ENCODE measurements at places on chromosomes 3 and 15.

- no peak for DNase-seq
Observed at GRCh38 chr3:66023738-66024385, 14.9 kb downstream of the MAGI1 start.

DNA sequence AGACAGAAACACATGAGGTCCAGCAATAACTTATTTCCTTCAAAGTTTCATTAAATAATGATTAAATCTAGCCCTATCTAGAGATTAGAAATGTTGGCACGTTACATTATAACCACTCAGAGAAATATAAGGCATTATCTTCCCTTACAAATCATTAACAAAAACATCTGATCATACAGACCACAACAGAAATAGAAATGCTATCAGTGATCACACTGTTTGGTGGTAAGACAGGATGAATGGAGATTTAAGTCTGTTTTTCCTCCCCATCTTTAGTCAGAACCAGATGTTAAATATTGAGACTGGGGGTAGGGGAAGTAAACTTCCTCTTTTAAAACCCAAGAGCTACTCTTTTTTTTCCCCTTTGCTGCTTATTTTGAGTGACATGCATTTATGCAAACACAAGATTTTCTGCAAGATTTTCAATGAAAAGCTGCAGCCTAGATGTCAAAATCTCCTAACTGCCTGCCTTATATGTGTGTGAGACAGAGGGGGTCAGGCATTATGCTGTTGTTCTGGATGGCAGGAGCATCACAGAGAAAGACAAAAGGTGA lies 70.4 kb downstream of the CBLB start:
- no peak for DNase-seq

DNA sequence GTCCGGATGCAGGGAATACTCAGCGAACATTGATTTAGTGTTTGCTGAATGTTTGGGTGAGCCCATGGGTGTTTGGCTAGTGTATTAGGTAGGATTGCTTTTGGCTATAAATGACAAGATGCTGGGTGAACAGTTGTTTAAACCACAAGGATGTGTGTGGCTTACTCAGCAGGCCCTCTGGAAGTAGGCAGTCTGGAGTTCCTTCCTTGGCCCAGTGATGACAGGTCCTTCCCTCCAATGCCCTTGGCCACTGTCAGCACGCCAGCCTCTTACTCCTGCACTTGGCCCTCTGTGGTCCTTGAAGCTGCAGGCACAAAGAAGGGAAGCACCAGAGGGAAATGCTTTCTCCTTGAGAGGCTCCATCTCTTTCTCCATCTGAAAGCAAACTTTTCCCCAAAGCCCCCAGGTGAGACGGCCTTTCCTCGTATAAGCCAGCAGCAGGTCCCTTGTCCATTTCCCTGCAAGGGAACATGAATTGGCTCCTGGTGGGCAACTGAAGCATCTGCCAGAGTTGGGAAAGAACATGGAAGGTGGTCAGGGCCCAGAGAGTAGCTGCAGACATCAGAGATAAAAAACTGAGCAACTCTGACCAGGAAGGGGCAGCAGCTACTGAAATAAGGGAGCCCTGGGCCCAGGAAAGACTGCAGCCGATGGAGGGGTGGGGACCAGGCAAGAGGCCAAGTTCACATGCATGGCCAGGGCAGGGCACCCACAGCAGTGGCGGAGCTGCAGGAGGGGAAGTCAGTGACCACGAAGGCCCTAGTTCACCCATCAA lies 105.0 kb downstream of the TPRA1 start:
- no peak for DNase-seq

DNA sequence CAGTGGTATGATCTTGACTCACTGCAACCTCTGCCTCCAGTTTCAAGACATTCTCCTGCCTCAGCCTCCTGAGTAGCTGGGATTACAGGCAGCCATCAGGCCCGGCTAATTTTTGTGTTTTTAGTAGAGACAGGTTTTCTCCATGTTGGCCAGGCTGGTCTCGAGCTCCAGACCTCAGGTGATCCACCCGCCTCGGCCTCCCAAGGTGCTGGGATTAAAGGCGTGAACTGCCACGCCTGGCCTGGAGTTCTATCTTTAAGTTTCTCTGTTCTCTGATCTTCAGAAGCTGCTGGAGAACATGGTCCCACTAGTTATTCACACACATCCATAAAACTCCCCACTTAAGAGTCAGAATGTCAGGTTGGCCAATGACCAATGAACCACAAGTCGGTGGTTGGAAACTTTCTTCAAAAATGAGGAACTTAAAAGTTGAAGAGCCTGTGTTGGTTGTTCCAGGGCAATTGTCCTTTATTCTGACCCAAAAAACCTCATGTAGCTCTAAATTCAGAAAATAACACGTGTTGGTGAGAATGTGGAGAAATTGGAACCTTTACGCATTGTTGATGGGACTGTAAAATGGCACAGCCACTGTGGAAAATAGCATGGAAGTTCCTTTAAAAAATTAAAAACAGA lies 55.9 kb upstream of the PIK3CB start:
- DNase-seq: no peak

DNA sequence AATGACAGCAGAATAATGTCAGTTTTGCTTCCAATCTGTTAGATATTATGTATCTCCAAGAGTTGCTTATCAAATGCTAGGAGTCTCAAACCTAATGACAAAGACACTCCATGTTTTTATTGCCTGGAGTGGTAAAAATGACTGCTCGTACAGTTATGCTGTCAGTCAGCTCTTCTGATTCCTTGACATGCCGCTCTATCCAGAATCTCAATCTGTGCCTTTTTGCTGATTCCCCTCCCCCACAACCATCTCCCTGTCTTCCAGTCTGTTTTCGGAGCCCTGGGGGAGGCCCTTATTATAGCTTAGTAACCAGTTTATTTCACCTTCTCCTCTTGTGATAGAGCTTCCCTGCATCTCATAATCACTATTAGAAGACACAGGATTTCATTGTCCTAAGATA lies 2.6 kb downstream of the MKRN2 start:
- no peak for DNase-seq

- DNase-seq: no peak
Observed at GRCh38 chr3:14280326-14280725, 101.7 kb downstream of the LSM3 start.

- no peak for DNase-seq
Observed at GRCh38 chr3:24168977-24169376, 223.9 kb downstream of the NR1D2 start.

GRCh38 chr3:135762188-135762856 lies 203.2 kb upstream of the PPP2R3A start:
- DNase-seq: peak; percentile 28

DNA sequence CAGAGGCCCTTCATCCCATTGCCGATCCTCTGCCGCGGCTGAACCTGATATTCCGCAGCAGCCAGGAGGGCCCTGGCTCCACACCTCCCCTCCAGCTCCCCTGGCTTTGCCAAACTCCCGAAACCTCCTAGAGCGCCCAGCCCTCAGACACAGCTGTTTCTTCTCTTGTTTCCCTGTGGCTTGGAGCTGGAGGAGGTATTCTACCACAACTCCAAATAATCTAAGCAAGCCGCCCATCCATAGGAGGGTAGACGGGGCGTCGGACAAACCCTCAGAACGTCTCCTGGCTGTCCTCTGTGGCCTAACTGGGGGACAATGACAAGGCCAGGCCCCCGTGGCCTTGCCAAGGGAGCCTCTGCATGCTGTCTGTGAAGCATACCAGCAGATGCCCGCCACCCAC lies 10.4 kb downstream of the PLA2G4D start:
- DNase-seq: no peak

GRCh38 chr3:135918600-135918999 lies 46.9 kb upstream of the PPP2R3A start:
- DNase-seq: no peak

GRCh38 chr3:48184299-48184698 lies 3.9 kb downstream of the CDC25A start:
- DNase-seq: no peak

- DNase-seq: no peak
Observed at GRCh38 chr3:9266716-9267115, 17.3 kb upstream of the SRGAP3 start.

DNA sequence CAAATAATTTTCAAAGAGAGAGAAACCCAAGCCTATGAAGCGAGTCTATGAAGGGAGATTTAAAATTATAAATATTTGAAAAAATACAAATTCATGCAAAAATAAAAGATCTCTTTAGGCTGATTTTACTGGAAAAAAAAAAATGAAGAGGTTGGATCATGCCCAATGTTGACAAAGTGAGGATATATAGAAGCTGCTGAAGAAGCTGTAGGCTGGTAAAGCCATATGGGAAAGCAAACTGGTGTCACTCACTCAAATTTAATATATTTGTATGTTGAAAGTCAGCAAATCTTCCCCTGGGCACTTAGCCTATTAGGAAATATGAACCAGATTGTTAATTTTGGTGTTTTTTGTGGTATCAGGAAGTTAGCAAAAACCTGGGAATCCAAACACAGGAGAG lies 61.8 kb upstream of the BCHE start:
- no peak for DNase-seq

DNA sequence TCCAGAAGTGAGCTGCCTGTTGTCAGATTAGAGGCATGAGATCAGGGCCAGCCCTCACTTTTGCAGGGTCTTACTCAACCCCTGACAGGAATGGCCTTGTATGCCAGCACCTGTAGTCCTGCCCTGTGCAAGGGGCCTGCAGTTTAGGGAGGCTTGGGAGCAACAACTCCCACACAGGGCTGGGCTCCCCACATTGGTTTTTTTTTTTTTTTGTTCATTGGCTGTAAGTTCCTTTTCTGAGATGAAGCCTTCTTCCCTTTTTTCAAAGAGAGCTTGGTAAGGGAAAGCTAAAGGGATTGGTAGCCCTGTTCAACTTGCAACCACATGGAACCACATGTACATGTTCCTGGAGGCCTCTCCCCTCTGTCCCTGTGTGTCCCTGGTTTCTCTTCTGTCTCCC lies 46.4 kb downstream of the TNFAIP8L3 start:
- DNase-seq: no peak

DNA sequence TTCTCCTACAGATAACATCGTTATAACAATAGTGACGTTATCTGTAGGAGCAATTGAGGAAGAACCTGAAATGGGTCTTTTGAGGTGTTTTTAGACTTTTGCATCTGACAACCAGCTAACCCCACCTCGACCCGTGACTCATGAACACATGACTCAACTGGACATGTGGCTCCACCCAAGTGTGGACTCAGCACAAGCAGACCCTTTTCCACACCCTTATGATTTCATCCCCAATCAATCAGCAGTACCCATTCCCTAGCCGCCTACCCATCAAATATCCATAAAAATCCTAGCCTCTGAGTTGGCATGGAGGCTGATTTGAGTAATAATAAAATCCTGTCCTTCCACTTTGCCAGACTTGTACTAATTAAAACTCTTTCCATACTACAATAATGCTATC lies 255.4 kb downstream of the ARPP21 start:
- no peak for DNase-seq

DNA sequence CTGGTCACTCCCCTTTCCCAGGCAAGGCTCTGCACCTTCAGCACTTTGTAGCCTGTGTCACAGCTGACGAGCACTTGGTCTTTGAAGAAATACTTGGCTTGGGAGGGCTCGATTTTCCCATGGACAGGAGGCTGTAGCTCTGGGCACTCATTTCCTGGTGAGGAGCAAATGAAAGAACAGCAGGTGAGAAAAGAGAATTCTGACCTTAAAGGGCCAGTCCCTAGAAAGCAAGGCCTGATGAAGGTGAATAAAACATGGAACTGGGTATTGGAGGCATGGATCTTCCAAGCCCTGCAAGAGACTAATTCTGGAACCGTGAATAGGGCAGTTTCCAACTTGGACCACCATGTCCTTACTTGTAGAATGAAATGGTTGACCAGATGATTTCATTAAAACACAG lies 39.9 kb downstream of the MASP1 start:
- DNase-seq: no peak

DNA sequence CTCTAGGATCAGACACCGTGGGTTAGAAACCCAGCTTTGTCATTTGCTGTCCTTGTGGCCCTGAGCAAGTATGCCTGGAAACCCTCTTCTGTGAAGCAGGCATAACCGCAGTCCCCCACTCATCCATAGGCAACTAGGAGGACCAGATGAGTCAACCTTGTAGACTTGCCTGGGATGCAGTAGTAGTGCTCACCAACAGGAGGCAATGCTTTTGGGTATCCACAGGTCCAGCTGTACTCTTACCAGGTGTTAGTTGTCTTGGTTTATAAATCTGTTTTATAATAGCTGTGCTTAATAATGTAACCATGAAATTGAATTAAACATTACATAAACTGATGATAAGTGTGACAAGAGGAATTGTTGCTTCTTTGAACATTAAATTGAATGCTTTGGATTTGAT lies 389.3 kb downstream of the IL20RB start:
- DNase-seq: peak; percentile 42

GRCh38 chr3:105065895-105066839 lies 300.5 kb upstream of the ALCAM start:
- DNase-seq: no peak

DNA sequence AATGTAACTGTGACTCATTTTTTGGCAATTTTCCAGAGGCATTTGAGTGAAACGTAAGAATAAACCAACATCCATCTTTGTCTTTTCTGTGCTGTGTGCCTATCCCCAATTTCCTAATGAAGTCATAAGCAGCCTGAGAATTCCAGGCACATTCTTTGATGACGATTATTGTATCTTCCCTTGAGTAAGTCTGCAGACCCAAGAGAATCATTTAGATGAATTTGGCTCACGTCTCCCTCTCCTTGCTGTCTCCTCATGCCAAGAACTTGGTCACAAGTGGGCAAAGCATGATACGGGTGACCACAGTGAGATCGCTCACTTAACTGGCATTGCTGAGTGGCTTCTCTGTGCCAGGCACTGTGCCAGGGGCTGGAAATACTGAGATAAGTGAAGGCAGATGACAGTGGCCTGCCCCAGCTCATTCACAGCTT lies 384.5 kb upstream of the IL12A start:
- DNase-seq: no peak

DNA sequence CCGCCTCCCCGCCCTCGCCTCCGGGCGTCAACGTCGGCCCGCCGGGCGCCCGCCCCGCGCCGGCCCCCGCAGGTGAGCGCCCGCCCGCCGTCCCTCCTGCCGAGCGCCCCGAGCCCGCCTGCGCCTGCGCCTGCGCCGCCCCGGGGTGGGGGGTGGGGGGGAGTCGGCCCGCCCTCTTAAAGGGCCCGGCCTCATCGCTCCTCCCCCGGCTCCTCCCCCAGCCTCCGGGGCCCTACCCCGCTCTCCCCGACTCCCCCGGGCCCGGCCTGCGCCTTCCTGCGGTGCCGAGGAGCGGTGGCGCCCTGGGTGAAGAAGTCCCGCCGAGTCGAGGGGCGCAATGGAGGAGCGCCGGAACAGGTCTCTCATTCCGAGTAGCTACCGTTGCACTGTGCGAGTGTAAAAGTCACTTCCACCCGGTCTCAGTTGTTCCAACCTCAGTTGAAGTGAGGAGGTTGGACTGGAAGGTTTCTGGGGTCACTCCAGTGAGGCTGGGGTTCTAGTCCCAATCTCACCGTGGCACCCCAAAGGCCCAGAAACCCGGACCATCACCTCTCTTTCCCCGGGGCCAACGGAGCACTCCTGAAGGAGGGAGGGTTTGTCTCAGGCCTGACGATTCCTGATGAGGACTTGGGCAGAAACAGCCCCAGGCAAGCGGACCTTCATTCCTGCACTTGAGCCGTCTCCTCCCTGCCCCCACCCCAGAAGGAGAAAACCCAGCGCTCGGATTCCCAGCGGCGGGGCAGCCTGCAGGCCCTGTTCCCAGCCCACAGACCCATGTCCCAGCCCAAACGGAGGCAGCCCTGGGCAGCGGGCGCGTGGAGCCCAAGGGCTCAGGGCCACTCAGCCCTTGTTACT lies 1.5 kb upstream of the TNK2 start:
- peak; percentile 79 for DNase-seq

- peak; percentile 2 for DNase-seq
Observed at GRCh38 chr15:78069462-78070029, 8.0 kb downstream of the TBC1D2B start.

GRCh38 chr3:98994128-98994762 lies 92.8 kb upstream of the DCBLD2 start:
- no peak for DNase-seq

All from WTC11 (cell line).